ENCODE measurements at places on chromosomes 16 and 17.
A peak's percentile ranks its signal among the peaks of the same experiment; 100 is the strongest.

- DNase-seq, result peak; percentile 43
Observed at GRCh38 chr17:14302091-14302430, 1.2 kb downstream of the HS3ST3B1 start.

GRCh38 chr16:51390877-51391276 lies 239.8 kb upstream of the SALL1 start:
- no peak for DNase-seq

GRCh38 chr16:15553313-15554088 lies 89.5 kb downstream of the MARF1 start:
- DNase-seq, result no peak

GRCh38 chr16:29975134-29975538 lies 1.5 kb downstream of the TAOK2 start:
- DNase-seq, result no peak

GRCh38 chr16:48498769-48499631 lies 111.0 kb downstream of the N4BP1 start:
- DNase-seq, result no peak

GRCh38 chr16:87033541-87034300 lies 283.5 kb downstream of the C16orf95 start:
- DNase-seq, result no peak
